ENCODE measurements at places on chromosomes 1 and 21. TPM values are rescaled to one million over a fixed set of nuclear protein-coding genes. Genes with fewer than 3 reads are reported as not detected.

DNA sequence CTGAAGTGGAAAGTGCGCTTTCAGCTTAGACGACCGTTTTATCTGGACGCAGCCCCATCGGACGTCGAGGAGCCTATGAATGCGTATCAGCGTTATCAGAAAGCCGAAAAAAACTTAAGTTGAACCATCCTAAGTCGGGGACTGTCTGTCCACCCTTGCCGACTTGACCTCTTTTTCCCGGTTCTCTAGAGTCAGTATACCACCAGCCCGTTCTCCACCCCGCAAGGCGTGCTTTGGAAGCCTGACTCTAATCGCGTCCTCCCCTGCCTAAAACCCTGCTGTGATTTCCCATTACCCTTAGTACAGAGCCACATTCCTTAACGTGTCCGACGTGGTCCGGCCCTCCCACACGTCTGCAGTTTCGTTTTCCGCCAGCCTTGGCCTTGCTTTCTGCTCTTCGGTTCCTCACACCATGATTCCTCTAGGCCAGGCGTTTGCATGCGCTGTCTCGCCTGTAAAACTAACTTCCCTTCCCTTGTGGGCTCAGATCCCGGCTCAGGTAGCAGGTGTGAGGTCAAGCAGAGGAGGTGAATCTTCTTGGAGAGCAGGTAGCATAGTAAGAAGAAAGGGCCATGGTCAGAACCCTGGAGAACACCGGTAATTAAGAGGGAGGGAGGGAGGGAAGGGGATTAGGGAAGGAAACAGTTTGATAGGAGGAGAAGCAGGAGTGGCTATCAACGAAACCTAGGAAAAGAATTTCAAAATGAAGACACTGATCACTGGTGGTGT is 865 bp downstream of the ADPRS start:
- DNase-seq, result no peak

DNA sequence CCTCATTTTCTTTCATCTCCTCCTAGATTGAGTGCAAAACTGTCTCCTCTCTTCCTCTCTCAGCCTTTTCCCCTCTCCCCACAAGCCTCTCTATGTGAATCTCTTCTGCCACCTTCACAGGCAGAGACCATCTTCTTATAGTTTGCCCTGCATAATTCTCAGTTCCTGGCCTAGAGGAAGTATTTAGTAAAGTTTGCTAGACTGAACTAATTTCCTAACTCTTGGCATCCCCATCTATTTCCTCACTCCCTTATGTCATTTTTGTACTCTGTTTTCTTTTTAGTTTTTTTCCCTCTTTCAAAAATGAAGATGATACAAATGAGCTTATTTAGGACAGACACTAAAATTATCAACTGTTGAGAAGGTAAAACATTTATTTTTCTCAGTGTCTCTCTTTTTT is 66.0 kb downstream of the XCL2 start:
- DNase-seq, result no peak

The SLC6A9 gene
- polyA plus RNA-seq, result 3.2 TPM

DNA sequence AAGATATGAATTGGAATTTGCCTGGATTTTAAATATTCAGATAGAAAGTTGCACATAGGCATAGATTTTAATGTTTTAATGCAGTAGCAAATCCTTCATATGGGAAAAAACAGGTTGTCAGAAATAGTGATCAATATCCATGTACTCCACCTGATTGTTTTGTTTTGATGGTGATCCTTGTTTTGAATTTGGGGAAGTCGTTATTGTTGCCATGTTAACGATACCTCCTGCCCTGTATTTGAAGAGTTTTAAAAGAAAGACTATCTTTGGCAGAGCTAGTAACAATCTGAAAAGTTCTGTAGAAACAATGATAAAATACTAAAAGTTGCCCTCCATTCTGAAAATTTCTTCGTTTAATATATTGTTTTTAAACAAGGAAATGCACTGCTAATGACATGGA is 1.1 kb downstream of the CEP350 start:
- no peak for DNase-seq

The OR10J1 gene
- polyA plus RNA-seq, result not detected

GRCh38 chr1:181038399-181038873 is 4.7 kb downstream of the MR1 start:
- DNase-seq, result no peak

DNA sequence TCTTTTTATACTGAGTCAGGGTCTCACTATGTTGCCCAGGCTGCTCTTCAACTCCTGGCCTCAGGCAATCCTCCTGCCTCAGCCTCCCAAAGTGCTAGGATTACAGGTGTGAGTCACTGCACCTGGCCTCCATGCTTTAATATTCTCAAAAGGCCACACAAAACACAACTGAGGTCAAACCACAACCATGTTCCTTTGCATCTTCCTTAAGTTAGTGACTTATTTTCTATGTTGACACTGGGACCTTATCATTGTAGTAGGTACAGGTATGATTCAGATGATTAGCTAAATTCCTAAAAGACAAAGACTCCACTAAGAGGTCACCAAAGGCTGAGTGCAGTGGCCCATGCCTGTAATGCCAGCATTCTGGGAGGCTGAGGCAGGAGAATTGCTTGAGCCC is 131.9 kb upstream of the ATP1B1 start:
- no peak for DNase-seq
